Type B pancreatic cell (in vitro differentiated cells): ENCODE measurements at places on chromosomes 2 and 18. TPM values are rescaled to one million over a fixed set of nuclear protein-coding genes. Genes with fewer than 3 reads are reported as not detected.

GRCh38 chr18:7177116-7177744 lies 53.7 kb upstream of the LRRC30 start:
- H3K4me1 ChIP-seq = peaks cover 4% of the 10 kb centered on the region
- H3K36me3 ChIP-seq = no peaks in the 10 kb centered on the region
- H3K4me3 ChIP-seq = no peak overlapping the region
- no peaks in the 10 kb centered on the region for H3K27me3 ChIP-seq
- H3K27ac ChIP-seq = no peak overlapping the region

DNA sequence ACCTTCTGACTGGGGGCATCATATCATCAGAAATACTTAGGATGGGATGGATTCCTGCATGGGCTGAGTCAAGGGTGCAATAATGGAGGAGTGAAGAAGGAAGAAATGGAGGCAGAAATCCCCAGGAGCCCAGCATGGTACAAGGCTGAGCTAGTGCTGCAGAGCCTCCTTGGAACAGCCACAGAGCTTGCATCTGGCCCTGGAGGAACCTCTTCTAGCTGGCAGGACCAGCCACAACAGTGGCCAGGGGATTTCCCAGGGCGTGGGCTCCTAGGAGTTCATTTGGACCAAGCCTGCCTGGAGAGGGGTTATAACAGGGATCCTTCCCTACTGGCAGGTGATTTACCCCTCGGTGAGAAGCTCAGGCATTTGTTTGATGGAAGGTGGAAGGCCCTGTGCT lies 4.7 kb upstream of the IL37 start:
- no peak overlapping the region for H3K27ac ChIP-seq
- H3K27me3 ChIP-seq = no peaks in the 10 kb centered on the region

GRCh38 chr18:9446839-9447238 lies 28.5 kb upstream of the RALBP1 start:
- DNase-seq = no peak
- no peaks in the 10 kb centered on the region for H3K27me3 ChIP-seq

- no peaks in the 10 kb centered on the region for H3K36me3 ChIP-seq
- H3K4me3 ChIP-seq = no peak overlapping the region
- peak overlapping the region; percentile 33 for H3K27ac ChIP-seq
- DNase-seq = no peak
Measured at GRCh38 chr2:65353927-65354326, 78.5 kb downstream of the SPRED2 start.

DNA sequence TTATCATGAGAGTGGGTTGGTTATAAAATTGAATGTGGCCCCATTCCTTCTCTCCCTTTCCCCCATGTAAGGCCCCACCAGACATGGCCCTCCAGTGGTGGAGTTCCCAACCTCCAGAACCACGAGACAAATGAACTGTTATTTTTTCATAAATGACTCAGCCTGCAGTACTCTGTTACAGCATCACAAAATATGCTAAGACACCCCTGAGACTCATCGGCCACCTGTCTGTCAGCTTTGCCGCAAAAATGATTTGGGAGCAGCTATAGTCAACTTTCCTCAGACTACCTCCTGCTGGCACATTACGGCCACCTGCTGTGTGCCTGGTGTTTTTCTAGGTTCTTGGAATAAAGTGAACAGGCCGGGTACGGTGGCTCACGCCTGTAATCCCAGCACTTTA lies 21.4 kb upstream of the C1QL2 start:
- H3K27ac ChIP-seq = no peak overlapping the region
- DNase-seq = no peak
- peaks cover 3% of the 10 kb centered on the region for H3K27me3 ChIP-seq
- no peaks in the 10 kb centered on the region for H3K36me3 ChIP-seq
- H3K4me3 ChIP-seq = no peak overlapping the region

DNA sequence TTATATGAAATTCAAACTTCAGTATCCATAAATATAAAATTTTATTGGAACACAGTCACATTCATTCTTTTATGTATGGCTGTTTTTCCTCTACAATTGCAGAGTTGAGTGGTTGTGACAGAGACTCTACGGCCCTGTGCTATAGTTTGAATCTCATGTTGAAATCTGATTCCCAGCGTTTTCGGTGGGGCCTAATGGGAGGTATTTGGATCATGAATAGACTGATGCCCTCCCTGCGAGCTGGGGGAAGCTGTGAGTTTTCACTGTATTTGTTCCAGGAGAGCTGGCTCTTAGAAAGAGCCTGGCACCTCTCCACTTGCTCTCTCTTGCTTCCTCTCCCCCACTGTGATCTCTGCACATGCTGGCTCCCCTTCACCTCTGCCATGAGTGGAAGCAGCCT lies 1.7 kb downstream of the PFN4 start:
- peaks cover 17% of the 10 kb centered on the region for H3K4me1 ChIP-seq
- H3K27ac ChIP-seq = peak overlapping the region; percentile 61
- H3K27me3 ChIP-seq = no peaks in the 10 kb centered on the region
- H3K36me3 ChIP-seq = no peaks in the 10 kb centered on the region
- no peak for DNase-seq

DNA sequence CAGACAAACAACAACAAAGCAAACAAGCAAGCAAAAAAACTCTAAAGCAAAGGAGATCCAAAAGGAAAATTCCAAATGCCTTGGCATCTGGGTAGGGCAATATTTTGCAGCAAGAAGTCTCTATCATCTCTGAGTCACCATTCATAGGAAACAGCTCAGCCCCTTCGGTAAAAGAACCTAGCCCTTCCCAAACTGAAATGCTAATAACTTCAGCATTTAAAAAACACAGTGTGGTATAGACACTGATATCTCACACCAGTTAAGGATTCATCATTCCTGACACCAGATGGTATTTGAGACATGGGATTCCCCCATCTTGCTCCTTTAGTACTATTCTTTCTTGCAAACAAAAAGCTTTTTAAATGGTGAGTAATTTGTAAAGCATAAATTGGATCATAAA lies 491.8 kb downstream of the TXNL1 start:
- no peaks in the 10 kb centered on the region for H3K4me1 ChIP-seq
- no peak overlapping the region for H3K4me3 ChIP-seq
- no peak for DNase-seq
- H3K36me3 ChIP-seq = no peaks in the 10 kb centered on the region
- H3K27me3 ChIP-seq = no peaks in the 10 kb centered on the region
- H3K27ac ChIP-seq = no peak overlapping the region

DNA sequence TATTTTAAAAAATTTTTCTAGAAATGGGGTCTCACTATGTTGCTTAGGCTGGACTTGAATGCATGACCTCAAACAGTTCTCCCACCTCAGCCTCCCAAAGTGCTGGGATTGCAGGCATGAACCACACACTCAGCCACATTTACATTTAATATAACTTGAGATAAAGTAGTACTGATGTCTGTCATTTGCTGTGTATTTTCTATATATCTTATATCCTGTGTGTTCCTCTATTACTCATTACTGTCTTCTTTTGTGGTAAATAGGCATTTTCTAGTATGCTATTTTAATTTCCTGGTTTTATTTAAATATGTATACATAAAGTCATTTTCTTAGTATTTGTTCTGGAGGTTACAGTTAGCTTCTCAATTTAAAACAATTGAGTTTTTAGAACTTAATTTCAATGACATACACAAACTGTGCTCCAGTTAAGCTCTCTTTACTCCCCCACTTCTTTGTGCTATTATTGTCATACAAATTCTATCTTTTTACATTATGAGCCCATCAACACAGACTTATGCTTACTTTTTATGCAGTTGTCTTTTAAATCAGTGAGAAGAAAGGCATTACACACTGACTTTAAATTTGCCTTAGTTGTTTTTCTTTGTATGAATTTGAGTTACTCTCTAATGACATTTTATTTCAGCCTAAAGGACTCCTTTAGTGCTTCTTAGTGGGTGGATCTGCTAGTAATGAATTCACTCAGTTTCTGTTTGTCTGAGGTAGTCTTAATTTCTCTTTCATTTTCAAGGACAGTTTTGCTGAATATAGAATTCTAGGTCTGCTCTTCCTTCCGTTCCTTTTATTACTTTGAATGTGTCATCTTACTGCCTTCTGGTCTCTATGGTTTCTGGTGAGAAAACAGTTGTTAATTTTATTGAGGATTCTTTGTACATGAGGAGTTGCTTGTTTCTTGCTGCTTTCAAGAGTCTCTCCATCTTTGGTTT lies 6.2 kb upstream of the INPP4A start:
- DNase-seq = no peak
- no peaks in the 10 kb centered on the region for H3K36me3 ChIP-seq
- peaks cover 5% of the 10 kb centered on the region for H3K4me1 ChIP-seq
- no peak overlapping the region for H3K27ac ChIP-seq

Gene SLC9A4
- total RNA-seq = 3.1 and 7.9 TPM in 2 replicates

Gene TWIST2
- total RNA-seq = 0.95 and 27.3 TPM in 2 replicates

Gene NPC1
- total RNA-seq = 43.3 and 49.8 TPM in 2 replicates

Gene CCDC68
- 2.5 TPM in 1 of 2 replicates, not detected in the other for total RNA-seq

Gene FEV
- 12.5 and 51.1 TPM in 2 replicates for total RNA-seq

Gene KYNU
- 0.53 and 1.8 TPM in 2 replicates for total RNA-seq

Gene PIEZO2
- total RNA-seq = 21.8 and 38.8 TPM in 2 replicates

Gene UGT1A4
- total RNA-seq = not detected in 2 replicates

Gene FOXD4L1
- total RNA-seq = 0.48 TPM in 1 of 2 replicates, not detected in the other
